ENCODE measurements at places on chromosomes 4 and X.

GRCh38 chrX:129318375-129318774, 204.9 kb downstream of the SMARCA1 start:
- DNase-seq = no peak

- DNase-seq = no peak
These were observed 300.7 kb upstream of the CXXC4 start for GRCh38 chr4:104795264-104795939.

- DNase-seq = no peak
These were observed 274.4 kb downstream of the DCTD start for GRCh38 chr4:182642831-182643230.

DNA sequence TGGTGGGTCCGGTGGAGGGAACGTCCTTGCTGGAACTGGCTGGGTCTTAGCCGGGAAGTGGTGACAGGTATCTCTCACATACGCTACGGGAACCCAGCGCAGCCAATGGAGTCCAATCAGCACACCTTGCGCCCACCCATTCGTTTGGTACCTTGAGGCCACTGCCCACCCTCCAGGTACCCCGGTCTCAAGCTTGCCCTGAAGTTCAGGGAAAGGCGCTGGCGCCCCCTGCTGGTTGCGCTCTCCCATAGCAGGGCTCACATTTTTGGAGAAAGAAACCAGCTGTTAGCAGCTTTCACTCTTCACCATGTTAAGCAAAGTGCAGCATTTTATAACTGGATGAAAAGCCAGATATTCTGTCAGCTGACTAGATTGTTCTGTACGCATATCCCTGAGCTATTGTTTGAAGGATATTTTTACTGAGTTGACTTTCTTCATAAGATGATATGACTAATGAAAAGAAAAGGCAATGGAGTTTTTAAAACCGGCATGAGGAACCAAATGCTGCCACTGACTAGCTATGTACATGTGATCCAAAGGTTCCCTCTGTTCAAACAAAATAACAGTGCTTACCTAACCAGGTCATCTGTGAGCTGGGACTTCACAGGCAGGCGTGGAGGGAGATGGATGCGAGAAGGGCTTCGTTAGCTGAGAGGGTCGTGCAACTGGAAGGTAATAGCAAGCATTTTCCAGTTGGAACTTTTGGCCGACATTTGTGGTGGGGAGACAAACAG, 43.7 kb downstream of the OTOP1 start:
- DNase-seq = no peak

DNA sequence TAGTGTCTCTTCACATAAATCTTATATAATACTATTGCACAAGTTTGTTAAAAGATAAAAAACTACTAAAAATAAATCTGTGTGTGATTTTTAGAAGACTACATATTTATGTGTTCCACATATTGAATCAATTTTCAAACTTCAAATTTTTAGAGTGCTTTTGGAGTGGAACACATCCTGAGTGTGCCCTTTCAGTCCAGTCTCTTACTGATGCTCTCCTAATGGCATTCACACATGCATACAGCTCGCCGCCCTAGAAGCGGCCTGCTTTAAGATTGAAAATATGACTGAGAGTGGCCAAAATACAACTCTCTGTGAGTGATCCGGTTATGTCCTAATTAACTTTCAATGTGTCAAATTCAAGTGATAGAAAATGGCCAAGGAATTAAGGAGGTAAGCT, 628.8 kb downstream of the ANKRD50 start:
- DNase-seq = no peak

GRCh38 chr4:154078504-154079350, 289.8 kb upstream of the SFRP2 start:
- no peak for DNase-seq

DNA sequence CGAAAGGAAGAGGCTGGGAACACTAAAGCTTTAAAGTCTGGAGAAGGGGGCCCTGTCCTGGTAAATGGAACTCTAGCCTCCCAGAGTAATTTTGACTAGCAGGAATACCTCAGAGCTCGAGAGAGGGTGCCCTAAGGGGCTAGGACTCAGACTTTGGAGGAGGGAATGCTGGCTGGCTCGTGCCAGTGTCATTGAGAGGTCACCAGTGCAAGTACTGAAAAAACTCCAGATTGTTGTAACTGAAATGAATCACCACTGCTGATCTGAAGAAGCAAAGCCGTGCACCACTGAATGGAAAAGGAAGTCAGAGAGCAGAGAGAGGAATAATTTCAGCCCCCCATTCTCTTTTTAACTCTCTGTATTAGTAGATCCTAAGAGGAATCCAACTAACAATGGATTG, 690.2 kb downstream of the FAT4 start:
- no peak for DNase-seq

GRCh38 chrX:148192547-148192946, 211.4 kb downstream of the FMR1NB start:
- DNase-seq = no peak

DNA sequence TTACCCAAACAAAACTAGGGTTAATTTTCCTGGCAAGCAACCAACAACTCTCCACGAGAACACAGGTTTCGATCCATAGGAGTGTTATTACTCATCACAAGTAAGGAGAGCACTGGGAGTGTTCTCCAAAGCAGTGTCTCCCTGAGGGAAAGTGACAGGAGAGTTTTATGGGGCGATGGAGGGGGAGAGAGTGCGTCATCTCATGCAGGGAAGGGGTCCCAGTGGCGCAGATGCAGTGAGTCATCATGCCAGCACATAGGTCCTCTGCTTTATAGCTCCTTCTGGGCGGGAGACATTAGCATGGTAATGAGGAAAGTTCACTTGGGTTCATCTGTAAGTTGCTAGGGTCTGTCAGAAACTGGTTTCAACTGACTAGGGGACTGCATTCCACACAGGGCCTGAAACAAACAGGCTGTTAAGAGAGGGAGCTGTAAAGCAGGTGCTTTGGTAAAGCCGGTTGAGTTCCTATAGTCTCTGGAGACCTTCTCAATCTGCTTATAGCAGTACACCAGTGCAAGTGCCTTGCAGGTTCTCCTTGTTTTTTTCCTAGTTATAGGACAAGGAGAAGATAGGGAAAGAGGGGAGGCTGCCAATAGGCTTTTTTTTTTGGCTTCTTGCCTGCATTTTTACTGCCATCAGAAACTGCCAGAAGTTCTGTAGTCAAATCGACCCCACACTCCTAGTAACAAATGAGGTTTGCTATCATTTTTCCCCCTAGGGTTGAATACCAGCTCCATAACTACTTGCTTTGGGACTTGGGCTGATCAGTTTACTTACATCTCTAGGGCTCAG, 12.8 kb upstream of the BOD1L1 start:
- DNase-seq = no peak

- DNase-seq = no peak
These were observed 36.9 kb upstream of the MED14 start for GRCh38 chrX:40772290-40772689.

GRCh38 chr4:93466446-93466845, 362.1 kb upstream of the ATOH1 start:
- DNase-seq = no peak

DNA sequence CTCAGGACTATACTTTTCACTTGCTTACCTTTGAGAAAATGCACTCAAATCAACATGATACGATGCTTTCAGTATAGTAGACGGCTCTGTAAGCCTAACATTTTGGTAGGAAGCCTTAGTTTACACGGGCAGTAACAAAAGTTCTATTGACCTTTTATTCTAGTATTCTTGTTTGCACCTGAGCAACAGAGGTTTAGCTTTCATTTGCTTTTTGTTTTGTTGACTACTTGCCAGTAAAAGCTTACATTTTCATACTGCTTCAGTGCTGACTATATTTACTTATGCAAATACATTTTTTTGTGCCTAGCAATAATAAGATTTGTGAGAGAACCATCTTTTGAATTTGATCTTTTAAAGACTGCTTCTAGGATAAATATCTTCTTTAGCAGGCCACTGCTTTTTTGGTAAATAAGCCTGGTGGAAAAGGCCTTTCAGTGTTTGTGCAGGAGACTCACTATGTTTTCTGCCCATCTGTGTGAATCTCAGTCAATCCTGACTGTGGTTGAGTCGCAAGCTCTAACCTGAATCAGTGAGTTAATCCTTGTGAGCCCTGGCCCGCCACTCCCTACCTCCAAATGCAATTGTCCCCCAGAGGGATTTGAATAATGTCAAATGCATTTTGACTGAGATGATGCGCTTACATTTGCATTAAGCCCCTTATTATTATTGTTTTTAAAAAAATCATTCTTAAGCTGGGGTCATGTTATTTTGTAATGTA, 21.9 kb downstream of the FHIP1A start:
- DNase-seq = no peak

DNA sequence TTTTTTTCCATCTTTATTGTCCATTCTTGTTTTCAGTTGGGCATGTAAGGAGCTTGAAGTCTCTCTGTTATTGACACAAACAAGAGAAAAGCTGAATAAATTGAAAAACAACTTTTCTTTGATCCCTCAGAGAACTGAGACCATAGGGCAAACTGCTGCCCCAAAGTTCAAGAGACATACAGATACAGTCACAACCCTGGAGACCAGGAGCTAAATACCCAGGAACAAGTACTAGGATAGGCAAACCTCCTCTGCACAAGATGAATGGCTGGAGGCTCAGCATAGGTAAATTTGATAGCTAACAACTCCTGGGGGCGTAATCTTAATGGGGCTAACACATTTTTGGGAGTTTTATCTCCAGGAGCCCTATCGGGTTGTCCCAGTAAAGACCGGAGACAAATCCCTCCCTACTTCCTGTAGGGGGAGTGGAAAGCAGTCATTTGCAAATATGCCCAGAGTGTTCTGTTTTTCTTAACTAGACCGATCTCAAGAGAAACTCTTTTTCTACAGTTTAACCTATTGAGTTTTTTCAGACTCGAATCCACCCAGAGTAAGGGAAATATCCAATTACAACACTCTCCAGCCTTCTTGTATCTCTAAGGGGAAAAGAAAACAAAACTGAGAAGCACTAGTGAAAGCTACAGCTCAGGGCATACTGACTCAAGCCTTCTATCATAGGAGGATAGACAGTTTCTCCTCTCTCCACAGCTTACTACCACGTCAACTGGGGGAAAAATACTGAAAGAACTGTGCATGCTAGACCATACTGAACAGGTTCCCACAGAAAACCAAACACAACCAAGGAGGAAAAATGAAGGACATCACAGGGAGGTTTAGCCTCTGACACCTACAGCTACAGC, 23.1 kb downstream of the MAGEA8 start:
- no peak for DNase-seq

- no peak for DNase-seq
These were observed 41.6 kb upstream of the TLR3 start for GRCh38 chr4:186027405-186027804.

DNA sequence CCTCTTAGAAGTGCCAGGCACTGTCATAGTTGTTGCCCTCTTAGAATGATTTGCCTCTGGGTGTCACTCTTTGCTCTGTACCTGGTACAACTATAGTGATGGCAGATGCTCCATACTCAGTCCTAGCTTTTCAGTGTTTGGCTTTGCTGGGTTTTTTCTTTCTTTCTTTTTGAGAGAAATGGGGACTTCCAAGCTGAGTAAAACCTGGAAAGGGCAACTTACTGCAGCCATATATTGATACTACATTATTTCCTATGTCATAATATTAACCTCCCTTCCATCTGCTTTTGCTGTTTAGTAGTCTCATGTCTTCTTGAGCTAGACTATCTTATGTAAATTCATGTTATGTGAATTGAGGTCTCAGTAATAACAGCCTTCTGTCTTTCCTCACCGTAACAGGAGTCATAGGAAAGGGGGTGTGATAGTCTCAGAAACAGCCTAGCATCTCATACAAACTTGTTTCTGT, 49.0 kb downstream of the NIPAL1 start:
- DNase-seq = no peak

- peak; percentile 61 for DNase-seq
These were observed 89.6 kb upstream of the PRPS2 start for GRCh38 chrX:12701628-12702027.

DNA sequence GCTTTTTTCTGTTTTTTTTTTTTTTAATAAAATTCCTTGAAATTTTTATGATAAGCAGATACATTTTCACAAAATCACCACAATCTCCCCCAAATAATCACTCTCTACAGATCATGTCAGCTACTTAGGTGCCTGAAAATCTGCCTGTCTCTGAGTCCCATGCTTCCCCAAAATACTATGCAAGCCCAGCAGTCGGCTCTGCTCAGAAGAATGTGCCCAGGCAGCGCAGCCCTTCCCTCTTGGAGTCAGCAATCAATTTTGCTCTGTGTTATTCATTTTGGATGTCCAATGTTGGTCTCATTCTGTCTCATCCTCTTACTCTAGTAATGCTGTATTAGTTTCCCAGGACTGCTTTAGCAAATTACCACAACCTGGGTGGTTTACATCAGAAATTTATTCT, 24.9 kb upstream of the C1QTNF7 start:
- no peak for DNase-seq

DNA sequence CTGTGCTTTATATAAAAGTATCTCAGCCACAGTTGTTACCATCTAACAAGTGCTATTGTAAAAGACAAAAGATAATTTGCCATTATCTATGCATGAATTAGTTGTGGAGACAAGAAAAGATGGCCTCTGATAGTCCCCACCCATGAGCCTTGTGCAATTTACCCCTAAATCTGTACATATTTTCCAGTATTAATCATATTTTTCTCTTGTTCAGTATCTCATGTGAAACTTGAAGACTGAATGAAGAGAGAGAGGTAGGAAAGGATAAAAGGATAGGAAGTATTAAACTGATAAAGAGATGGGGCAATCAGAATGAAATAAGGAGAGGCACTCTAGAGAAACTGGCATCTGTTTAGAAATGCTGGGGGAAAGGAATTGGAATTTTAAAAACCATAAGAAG, 3.7 kb downstream of the MYOZ2 start:
- DNase-seq = no peak

DNA sequence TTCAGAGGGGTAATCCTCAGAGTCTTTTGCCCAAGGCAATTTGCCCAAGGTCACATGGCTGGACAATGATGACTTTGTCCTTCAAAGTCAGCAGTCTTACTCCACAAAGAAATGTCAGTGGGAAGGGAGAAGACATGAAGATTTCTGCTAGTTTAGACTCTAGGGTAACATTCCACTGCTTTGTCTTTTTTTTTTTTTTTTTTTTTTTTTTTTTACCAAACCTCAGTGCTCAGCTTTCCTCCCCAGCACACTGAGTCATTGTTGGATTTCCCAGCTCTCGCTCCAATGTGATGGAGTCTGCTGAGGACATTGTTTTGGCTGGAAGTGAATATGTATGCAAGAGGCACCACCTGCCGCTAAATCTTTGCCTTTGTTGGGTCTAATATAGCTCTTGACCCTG, 7.2 kb upstream of the C1QTNF7 start:
- DNase-seq = no peak

DNA sequence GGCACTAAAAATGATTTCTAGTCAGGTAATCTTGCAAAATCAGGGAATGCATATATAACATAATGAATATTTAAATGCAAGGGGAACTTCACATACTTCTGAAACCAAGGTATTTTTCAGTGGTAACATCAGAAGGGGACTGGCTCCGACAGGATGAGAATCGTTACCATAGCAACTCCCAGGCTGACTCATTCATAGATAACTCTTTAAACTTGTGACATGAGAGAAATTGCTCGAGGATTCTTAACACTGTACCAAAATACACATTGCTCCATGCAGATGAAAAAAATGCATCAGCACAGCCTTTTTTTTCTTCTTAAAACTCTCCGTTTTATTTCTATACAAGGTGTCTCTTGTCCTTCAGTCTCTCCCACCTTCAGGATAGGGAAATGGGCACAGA, 114.3 kb downstream of the GABRB1 start:
- DNase-seq = no peak

Measured in NCI-H1930 (cell line).